ENCODE measurements at places on chromosomes 4 and X.
A peak's percentile ranks its signal among the peaks of the same experiment; 100 is the strongest.

- DNase-seq = peak; percentile 83
Measured at GRCh38 chr4:57426779-57427395, 316.7 kb upstream of the IGFBP7 start.

DNA sequence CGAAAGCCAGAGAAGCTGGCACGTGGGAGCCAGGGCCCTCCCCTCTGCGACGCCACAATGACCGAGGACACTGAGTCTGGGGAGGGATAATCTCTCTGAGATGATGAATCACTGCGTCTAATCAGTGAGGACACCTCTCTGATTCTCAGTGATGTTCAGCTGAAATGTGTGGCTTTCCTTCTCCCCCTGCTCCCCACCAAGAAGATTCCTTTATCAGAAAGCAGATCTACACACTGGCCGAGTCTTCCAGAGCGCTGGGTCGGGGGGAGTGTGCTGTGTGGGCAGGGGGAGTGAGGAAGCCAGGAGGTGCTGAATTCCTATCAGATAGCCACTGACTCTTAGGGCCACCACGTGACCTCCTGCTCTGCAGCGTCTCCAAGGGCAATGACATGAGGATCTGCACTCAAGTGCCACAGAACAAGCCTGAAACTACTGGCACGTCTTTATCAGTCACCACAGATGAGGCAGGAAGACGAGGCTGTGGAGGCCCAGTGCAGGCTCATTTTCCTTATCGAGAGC, 89.2 kb downstream of the GATB start:
- peak; percentile 74 for DNase-seq

GRCh38 chr4:95114521-95114920, 356.8 kb downstream of the BMPR1B start:
- no peak for DNase-seq

GRCh38 chrX:4876268-4876667, 1162.8 kb upstream of the PRKX start:
- no peak for DNase-seq

GRCh38 chr4:3771164-3771809, 5.1 kb downstream of the ADRA2C start:
- DNase-seq = no peak

GRCh38 chrX:150185766-150186165, 177.4 kb upstream of the MAMLD1 start:
- no peak for DNase-seq

DNA sequence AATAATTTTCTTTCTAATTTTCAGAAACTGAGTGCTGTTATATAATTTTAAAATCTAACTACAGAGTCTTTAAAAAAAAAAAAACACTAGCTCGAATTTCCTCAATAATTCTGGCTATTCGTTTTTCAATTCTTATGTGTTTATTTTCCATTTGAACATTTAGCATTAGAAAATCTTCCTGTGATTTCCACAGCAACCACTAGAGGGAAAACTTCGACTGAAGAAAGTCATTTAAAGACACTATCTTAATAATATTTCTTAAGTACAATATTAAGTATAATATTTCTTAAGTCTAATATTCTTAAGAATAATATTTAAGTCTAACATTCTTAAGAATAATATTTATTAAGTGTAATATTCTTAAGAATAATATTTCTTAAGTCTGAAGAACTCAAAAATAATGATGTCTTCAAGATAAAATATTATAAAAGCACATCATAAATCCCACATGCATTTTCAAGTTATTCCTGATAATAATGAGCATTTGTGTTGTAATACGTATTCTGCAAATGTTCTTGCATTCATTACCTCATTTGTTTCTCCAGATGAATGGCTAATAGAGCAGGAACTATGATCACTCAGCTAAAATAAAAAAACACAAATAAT, 118.4 kb upstream of the WDR17 start:
- DNase-seq = no peak

GRCh38 chr4:137367620-137368019, 164.7 kb downstream of the PCDH18 start:
- no peak for DNase-seq

DNA sequence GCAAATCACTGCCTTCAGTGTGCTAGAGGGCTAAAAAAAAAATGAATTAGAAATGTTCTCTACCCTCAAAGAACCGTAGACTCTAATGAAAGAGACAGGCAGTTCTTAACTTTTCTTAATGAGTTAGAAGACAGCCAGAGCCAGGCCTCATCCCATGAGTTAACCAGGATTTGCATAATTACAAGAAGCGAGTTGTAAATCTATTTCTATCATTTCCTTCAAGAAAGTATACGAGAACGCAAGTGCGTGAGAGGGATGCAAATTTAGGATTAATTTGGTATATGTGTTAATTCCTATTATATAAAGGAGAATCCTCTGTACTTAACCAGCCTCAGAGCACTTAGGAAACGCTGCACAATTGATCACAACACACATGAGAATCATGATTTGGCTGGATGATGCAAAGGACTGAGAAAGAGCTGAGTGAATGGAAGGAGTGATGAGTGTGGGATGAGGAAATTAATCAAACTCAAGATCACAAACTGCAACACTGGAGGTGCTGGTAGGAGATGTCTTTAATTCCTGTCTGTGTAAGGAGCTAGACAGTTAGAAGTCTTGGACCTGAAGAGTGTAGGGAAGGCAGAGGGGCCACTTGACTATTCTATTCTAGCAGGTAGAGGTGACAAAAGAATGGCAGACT, 157.2 kb downstream of the ATP10D start:
- DNase-seq = no peak

DNA sequence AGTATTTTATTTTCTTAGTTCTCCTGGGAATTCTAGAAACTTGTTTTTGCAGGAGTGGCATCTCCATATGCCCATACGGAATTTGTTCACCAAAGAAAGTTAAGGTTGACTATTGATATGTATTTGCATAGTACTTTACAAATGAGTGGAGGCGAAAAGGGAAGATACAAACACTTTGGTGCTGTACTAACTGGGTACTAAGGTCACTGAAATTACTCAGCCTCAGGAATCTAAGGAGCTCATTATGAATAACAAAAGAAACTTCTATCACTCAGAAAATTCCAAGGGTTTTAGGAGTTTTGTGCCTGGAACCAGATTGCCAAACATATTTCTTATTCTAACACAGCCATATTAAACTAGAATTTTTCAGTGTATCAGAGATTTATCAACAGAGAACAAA, 27.4 kb upstream of the TMPRSS11B start:
- no peak for DNase-seq

DNA sequence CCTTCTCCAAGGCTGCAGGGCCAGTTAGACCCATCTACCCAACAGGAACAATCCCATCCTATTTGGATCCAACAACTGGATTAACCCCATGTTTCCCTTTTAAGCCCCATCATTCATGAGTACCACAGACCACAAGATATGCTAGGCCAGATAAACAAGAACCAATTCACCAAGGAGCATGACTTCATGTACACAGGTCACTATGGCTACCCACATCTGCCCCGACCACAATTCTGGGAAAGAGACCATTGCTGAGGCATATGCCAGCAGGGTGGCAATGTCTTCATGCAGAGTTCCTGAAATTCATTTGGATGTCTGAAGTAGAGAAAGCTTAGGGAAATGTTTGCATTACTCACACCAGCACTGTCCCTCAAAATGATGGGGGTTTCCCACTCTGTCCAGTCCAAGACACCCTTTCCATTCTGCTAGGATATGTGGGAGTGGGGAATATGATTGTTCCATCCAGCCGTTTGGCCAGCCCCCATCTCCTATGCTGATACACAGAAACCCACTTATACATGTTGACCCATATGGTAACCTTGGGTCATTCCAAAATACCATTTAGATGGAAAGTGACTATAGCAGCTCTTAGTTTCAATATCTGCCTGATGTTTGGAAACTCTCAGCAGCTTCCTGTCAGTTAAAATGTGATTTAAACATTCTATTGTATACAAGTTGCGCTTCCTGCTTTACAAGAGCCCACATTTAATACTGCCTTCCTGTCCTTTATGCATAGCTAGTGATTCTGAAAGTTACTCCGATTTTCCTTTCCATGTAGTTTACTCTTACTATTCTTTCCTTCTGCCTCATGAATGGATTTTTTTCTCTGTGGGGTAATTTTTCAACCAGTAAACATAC, 129.0 kb downstream of the AMMECR1 start:
- no peak for DNase-seq

GRCh38 chr4:183445097-183445428, 627 bp downstream of the CDKN2AIP start:
- peak; percentile 61 for DNase-seq

- no peak for DNase-seq
Measured at GRCh38 chrX:154419688-154420401, 8.5 kb downstream of the TAFAZZIN start.

DNA sequence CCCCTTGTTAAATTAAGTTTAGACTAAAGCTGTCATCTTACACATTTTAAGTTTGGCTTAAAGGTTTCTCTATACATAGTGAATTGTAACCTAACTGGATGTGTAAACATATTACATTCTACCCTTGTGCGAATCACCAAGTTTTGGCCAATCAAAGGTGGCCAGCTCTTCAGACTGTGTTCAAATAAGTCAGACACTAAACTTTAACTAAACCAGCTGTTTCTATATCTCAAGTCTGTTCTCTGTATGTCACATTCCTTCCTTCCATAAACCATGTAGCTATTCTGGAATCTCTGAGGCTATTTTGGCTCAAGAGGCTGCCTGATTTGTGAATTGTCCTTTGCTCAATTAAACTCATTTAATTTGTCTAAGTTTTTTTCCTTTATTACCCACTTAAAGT, 6.7 kb downstream of the SULT1B1 start:
- DNase-seq = no peak

- DNase-seq = no peak
Measured at GRCh38 chrX:40875476-40875875, 140.1 kb upstream of the MED14 start.

GRCh38 chr4:147823130-147823529, 91.2 kb downstream of the ARHGAP10 start:
- DNase-seq = no peak

- no peak for DNase-seq
Measured at GRCh38 chr4:120755864-120756263, 166.7 kb downstream of the PRDM5 start.

- no peak for DNase-seq
Measured at GRCh38 chr4:156643826-156644225, 327.8 kb downstream of the PDGFC start.

GRCh38 chr4:103011378-103012025, 8.0 kb downstream of the SLC9B1 start:
- no peak for DNase-seq

DNA sequence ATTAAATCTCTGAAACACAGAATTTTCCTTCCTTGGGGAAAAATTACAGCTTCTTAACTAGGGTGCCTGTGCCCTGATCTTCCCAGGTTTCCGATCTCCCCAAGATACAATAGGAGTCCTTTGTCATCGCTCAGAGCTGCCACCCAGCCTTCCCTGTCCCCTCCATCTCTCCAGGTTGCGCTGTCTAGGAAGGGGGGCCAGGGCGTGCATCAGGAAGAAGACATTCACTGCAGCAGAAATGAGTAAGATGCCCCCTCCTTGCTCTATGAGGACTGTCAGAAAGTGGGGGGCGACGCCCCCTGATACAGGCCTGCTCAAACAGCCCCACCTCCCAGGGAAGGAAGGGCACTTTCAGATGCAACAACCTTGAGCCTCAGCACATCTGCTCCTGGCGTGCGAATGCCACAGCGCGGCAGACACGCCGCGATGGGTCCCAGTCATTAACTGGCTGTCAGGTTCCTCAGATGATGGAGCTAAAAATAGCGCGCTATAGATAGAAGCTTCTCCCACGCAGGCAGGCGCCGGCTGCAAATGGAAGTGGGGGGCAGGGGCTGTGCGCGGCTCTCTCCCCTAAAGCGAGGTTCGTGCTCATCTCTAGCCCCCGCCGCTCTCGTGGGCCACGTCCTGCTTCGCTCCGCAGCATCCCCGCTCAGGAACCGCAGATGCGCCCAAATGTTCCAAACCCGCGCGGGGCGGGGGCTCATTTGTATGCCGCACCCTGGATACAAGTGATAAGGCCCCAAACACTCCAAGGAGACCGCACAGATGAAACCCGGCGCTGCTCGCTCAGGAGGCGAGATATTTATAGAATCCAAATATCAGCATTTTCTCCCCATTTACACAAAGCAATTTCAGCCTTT, 57.6 kb upstream of the LGI2 start:
- DNase-seq = peak; percentile 30

- no peak for DNase-seq
Measured at GRCh38 chr4:15054541-15054940, 52.3 kb downstream of the CPEB2 start.

All from WERI-Rb-1 (cell line).